D341Med (cell line): ENCODE measurements at places on chromosomes 4 and X.

DNA sequence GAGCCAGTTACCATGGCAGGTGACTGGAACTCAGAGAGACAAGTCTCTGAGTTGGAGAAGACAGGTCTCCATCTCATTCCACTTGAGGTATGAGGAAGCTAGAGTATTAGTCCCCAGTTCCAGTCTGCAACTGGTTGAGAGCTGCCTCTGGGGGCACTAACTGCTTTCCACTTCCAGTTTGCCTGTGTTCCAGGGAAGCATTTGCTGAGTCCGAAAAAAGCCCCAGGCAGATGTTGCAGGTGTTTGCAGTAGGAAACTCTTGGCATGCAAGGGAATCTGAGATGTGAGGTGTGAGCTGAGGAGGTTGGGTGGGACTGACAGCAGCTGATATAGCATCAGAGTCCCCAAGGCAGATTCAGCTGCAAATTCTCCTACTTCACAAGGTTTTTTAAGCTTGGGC lies 272.2 kb upstream of the CASK start:
- DNase-seq, result no peak

DNA sequence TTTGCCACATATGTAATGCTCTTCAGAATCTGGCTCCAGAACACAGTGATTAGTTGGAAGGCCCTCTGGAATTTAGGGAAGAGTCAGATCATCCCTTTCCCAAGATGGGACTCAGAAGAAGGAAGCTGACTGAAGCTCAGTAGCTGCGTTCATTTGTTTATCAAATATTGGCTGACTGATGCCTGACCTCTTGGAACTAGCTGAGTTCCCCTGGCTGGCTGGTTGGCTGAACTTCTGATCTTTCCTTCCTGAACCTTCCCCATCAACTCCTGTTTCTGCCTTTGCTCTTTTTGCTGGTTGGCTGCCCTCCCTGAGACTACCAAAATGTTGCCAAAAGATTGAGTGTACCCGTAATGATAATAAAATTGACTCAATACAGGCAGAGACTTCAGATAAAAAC lies 866.5 kb upstream of the INTU start:
- no peak for DNase-seq

GRCh38 chr4:58413849-58414248 lies 1303.7 kb upstream of the IGFBP7 start:
- no peak for DNase-seq

- no peak for DNase-seq
Measured at GRCh38 chr4:159360549-159360948, 257.7 kb downstream of the RAPGEF2 start.

DNA sequence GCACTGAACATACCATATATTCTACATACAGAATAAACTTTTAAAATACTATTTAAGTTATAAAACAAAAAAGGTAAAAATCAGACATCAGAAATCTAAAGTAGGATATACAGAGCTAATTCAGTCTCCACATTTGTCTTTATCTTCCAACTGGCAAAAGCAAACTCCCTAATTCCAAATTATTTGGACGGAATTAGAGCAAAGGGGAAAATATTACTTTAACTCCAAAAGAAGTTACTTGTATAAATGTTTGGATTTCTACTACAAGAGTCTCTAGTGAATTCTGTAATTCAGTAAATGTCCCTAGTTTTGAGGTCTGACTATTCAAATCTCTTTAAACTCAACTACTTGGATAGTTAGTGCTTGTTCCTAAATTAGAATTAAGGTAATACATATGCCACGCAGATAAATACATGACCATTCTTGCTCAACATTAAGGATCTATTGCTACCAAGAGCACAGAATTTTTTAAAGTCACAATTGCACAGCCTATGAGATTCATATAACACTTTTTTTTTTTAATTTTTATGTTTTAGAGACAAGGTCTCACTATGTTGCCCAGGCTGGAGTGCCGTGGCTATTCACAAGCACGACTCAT lies 7.3 kb downstream of the ZNF280C start:
- DNase-seq, result no peak

GRCh38 chr4:123319639-123320038 lies 77.0 kb upstream of the SPRY1 start:
- DNase-seq, result no peak

- no peak for DNase-seq
Measured at GRCh38 chrX:95145848-95146490, 1472.0 kb downstream of the FAM133A start.

GRCh38 chrX:73987166-73987565 lies 316.8 kb upstream of the ZCCHC13 start:
- DNase-seq, result no peak

- DNase-seq, result peak; percentile 41
Measured at GRCh38 chrX:101415180-101416145, 7.4 kb downstream of the HNRNPH2 start.

DNA sequence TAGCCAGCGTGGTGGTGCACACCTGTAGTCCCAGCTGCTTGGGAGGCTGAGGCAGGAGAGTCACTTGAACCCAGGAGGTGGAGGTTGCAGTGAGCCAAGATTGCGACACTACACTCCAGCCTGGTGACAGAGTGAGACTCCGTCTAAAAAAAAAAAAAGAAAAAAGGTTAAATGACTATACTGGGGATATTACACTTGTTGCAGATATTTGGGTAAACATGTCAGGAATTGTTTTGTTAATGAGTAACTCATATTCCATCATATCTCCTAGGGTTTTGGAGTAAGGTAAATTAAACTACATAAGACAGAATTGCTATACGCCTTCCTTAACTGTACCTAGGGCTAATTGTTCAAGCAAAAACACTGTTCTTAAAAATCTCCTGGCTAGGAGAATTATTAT lies 291.4 kb upstream of the IGFBP7 start:
- DNase-seq, result no peak

DNA sequence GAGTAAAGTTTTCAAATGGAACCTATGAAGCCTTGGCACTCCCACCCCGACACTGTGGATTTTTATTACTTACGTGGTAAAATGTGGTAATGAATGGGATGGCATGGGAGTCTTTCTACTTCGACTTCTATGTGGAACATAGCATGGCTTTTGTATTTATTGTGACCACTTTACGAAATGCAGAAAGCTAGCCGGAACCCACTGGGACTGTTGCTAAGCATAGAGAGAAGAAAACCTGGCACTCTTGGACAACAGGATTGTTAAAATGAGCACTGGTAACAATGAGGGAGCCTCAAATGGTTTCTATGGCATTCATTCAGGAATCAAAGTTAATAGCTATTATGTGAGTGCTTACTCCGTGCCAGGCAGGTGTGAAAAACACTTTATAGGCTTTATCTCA lies 113.3 kb downstream of the PDS5A start:
- no peak for DNase-seq

DNA sequence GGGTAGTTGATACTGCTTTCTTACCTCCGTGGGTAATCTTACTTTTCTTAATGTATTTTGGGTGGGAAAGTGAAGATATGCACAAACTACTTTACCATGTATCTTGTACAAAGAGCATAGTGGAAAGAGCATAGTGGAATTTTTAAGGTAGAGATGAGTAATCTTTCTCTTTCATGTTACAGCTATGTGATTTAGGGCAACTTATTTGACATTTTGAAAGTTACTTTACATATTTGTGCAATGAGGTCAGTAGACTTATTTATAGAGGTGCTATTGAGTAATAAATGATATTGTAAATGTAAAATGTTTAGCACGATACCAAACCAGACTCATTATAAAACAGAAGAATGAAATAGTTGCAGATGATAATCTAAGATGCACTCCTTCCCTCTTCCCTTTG lies 351.2 kb downstream of the TRAM1L1 start:
- no peak for DNase-seq

GRCh38 chr4:80462621-80463091 lies 127.1 kb downstream of the CFAP299 start:
- no peak for DNase-seq

- no peak for DNase-seq
Measured at GRCh38 chrX:150542846-150543229, 25.6 kb upstream of the MTM1 start.

DNA sequence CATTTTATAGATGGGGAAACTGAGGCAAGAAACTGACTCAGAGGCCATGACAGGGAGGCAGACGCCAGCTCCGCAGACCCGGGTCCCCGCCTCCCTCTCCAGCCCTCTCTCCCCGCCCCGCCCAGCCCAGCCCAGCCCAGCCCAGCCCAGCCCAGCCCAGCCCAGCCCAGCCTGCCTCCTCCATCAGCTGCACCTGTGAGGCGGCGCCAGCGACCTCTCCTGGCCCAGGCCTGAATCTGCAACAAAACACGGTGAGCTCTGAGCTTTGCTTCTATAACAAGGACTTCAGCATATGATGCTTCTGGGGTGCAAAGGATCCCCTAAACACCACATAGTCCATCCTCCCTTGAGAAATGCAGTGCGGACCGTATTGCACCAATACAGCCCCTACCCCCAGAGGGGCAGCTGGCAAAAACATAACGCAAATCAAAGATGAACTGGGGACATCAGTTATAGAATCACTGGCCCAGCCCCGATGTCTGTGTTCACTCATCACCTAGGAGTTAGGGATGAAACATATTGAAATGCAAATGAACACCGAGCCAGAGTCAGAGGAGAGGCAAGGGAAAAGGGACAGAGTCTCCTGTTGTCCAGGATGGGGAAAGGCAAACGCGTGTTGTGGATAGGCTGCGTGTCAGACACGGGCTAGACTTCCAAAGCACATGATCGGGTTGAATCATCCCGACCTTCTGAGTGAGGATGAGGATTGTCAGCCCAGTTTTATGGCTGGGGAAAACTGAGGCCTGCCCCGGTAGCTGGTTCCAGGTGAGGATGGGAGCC lies 216.1 kb upstream of the PSAPL1 start:
- DNase-seq, result peak; percentile 70

GRCh38 chr4:187887906-187888305 lies 107.7 kb upstream of the ZFP42 start:
- no peak for DNase-seq

DNA sequence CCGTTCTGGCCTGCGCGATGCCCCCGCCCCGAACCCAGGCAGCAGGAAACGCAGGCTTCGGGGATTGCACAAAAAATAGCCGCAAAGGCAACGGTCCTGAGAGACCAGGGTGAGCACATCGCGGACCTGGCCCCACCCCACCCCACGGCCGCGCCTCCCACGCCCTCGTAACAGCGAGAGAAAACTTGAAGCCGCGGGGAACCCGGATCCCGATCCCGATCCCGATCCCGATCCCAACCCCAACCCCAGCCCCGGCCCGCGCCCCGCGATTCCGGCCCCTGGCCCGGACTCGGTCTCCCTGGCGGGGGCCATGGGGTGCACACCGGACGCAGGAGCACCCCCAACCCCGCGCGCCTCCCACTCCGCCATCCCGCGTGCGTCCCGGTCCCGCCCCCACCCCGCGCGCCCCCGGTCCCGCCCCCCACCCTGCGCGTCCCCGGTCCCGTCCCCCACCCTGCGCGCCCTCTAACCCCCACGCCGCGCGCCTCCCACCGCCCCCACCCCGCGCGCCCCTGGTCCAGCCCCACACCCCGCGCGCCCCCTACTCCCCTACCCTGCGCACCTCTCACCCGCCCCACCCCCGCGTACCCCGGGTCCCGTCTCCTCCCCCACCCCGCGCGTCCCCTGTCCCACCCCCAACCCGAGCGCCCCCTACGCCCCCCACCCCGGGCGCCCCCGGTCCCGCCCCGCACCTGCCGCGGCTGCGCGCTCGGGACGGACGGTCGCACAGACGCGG lies 29.0 kb downstream of the NOP14 start:
- DNase-seq, result no peak

GRCh38 chrX:55098691-55099090 lies 9.9 kb downstream of the PAGE2 start:
- no peak for DNase-seq

- DNase-seq, result no peak
Measured at GRCh38 chr4:68346461-68346860, 3.4 kb downstream of the YTHDC1 start.

GRCh38 chrX:17833954-17834353 lies 27.1 kb downstream of the RAI2 start:
- DNase-seq, result no peak

GRCh38 chrX:133444952-133445831 lies 29.9 kb upstream of the GPC4 start:
- DNase-seq, result no peak

GRCh38 chr4:10960389-10960788 lies 275.8 kb upstream of the CLNK start:
- no peak for DNase-seq

DNA sequence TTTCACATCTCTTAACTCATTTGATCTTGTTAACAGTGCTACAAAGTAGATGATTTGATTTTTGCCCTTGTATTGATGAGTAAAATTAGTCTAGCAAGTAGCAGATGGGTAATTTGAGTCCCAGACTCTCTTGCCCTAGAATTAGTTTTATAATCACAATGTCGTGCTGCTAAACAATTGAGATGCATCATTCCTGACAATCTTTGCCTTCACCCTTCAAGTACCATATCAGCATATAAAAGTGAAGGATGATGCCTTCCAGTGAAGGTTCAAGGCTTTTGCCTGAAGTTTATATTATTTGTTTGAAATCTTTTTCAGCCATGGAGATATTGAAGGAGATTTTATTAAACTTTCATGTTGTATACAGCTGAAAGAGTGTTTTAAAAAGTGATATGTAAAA lies 141.4 kb downstream of the GRID2 start:
- no peak for DNase-seq

GRCh38 chr4:119479180-119479808 lies 149.3 kb downstream of the PDE5A start:
- no peak for DNase-seq

DNA sequence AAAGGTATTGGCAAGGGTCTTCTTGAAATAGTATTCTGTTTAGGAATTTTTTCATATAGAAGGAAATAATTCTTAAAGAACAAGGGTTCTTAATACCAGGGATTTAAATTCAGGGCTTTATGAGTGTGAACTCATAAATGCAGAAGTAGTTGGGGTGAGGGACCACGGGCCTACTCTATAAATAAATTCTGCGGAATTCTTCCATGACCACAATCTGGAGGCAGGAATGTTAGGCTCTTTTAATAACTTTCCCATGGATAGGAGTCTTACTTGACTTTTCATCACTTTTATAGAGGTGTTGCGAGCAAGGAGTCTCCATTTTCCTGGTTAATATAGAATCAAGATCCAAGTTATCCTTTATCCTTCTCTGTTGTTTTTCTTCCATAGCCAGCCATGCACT lies 76.7 kb upstream of the SLC4A4 start:
- no peak for DNase-seq

- no peak for DNase-seq
Measured at GRCh38 chrX:124518885-124519284, 172.5 kb downstream of the SH2D1A start.

DNA sequence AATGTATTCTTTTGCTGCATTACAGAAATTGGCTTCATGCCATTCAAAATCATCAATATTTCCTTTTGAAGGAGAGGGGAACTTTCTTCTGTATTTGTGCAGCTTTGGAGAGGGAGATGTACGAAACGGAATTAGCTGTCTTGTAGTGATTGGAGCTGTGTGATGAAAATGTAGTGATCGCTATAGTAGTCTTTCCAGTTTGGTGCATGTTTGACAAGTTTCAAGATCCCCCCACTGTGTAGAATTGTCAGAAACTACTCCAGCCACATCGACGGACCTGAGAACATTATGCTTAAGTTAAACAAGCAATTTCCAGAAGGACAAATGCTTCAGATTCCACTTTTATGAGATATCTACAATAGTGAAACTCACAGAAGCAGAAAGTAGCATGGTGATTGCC lies 21.6 kb upstream of the MAGEA1 start:
- DNase-seq, result no peak

- DNase-seq, result no peak
Measured at GRCh38 chr4:38670939-38671591, 7.1 kb downstream of the KLF3 start.

GRCh38 chr4:149166365-149166764 lies 649.3 kb downstream of the IQCM start:
- no peak for DNase-seq

- no peak for DNase-seq
Measured at GRCh38 chrX:9352694-9353411, 112.0 kb upstream of the TBL1X start.
